Stimulated activated CD4-positive, alpha-beta T cell treated with anti-CD3 and anti-CD28 coated beads, Interleukin-1b, Interleukin-23, amount 100 ng/mL, for 1 hour (primary cell): ENCODE measurements at places on chromosomes 12 and 14.

- no peak for DNase-seq
Observed at GRCh38 chr12:27451036-27451825, 4.7 kb downstream of the SMCO2 start.

GRCh38 chr14:100612986-100613385, 25.8 kb upstream of the BEGAIN start:
- DNase-seq = no peak

GRCh38 chr14:53683229-53683628, 273.4 kb downstream of the BMP4 start:
- DNase-seq = no peak

DNA sequence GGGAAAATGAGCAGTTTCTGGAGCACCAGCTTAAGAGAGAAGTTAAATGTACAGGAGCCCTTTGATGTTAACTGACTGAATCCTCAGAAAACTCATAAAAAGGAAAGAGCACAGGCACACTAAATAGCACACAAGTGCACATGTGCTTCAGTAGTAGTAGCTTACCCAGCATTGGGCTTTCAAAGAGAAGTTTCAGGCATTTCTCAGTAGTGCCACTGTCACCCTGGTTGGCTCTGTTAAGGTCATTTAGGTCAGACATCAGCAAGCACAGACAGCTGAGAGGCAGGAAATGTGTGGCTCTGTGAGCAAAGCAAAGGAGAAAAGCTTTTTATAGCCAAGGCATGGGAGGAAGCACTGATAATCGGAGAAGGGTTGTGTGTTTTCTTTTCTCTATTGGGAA, 96.3 kb upstream of the HIF1A start:
- no peak for DNase-seq

GRCh38 chr12:50186681-50187080, 19.5 kb upstream of the CERS5 start:
- no peak for DNase-seq
